ENCODE measurements at places on chromosomes 12 and 14. TPM values are rescaled to one million over a fixed set of nuclear protein-coding genes. Genes with fewer than 3 reads are reported as not detected.

The SLC10A1 gene
- not detected for total RNA-seq

The HAL gene
- total RNA-seq: 0.42 TPM

The NDRG2 gene
- total RNA-seq: 8.1 TPM

The CDKN3 gene
- 61.1 TPM for total RNA-seq

The GAS2L3 gene
- 11.7 TPM for total RNA-seq

The INHBE gene
- 0.07 TPM for total RNA-seq

The CMTM5 gene
- total RNA-seq: not detected

The FBLN5 gene
- 0.28 TPM for total RNA-seq

The KRT3 gene
- not detected for total RNA-seq

The TSHR gene
- not detected for total RNA-seq

The PRPH gene
- not detected for total RNA-seq

The FAM222A gene
- total RNA-seq: 0.31 TPM

The ETNK1 gene
- 25.8 TPM for total RNA-seq

The LRRC10 gene
- total RNA-seq: not detected

The TAS2R20 gene
- 0.21 TPM for total RNA-seq

The APOF gene
- total RNA-seq: not detected

The PTHLH gene
- total RNA-seq: 301 TPM

The GALNT6 gene
- total RNA-seq: 95.8 TPM

The RNASE7 gene
- total RNA-seq: 17.1 TPM

The IL22 gene
- not detected for total RNA-seq

The AMN gene
- total RNA-seq: 0.44 TPM

The SERPINA12 gene
- total RNA-seq: not detected

The RASSF8 gene
- 15.6 TPM for total RNA-seq

The SLC4A8 gene
- total RNA-seq: 0.95 TPM

The SMIM41 gene
- not detected for total RNA-seq

The ATF7 gene
- 13.6 TPM for total RNA-seq

The CLEC4D gene
- total RNA-seq: not detected

The FOXG1 gene
- not detected for total RNA-seq

The WNT1 gene
- not detected for total RNA-seq

The VWF gene
- not detected for total RNA-seq

The LRRC43 gene
- total RNA-seq: 0.28 TPM

The ALDH1L2 gene
- 17.5 TPM for total RNA-seq

The HPD gene
- total RNA-seq: not detected

The FAM90A1 gene
- total RNA-seq: 0.41 TPM

The VRK1 gene
- 47.2 TPM for total RNA-seq

The ATXN2 gene
- total RNA-seq: 34.7 TPM

The NOS1 gene
- total RNA-seq: 1.8 TPM

The GNB3 gene
- 2.1 TPM for total RNA-seq

The PLD4 gene
- not detected for total RNA-seq

The PAH gene
- not detected for total RNA-seq

All from foreskin keratinocyte (primary cell).